ENCODE measurements at places on chromosomes 7 and 10.

GRCh38 chr7:54180796-54181195 lies 361.4 kb upstream of the VSTM2A start:
- DNase-seq, result no peak

GRCh38 chr7:69122953-69123352 lies 475.3 kb upstream of the AUTS2 start:
- no peak for DNase-seq

- peak; percentile 41 for DNase-seq
Measured at GRCh38 chr7:41709621-41710020, 6.7 kb upstream of the INHBA start.

DNA sequence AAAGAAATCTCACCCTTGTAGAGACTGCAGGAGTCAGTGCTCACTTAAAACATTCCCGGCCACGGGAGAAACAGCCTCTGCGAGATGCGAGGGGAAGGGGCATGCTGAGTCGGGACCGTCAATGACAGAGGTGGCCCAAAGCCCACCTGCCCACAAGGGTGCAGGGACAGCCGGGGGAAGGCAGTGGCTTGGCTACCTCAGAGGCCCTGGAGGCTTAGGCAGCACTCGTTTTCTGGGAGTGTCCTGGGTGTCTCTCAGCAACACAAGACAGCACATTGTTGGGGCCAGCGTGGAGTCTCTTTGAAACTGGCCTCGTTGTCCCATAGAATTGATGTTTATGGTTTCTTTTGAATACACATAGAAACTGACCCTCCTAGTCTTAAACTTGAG lies 25.6 kb upstream of the SYCE1 start:
- no peak for DNase-seq

DNA sequence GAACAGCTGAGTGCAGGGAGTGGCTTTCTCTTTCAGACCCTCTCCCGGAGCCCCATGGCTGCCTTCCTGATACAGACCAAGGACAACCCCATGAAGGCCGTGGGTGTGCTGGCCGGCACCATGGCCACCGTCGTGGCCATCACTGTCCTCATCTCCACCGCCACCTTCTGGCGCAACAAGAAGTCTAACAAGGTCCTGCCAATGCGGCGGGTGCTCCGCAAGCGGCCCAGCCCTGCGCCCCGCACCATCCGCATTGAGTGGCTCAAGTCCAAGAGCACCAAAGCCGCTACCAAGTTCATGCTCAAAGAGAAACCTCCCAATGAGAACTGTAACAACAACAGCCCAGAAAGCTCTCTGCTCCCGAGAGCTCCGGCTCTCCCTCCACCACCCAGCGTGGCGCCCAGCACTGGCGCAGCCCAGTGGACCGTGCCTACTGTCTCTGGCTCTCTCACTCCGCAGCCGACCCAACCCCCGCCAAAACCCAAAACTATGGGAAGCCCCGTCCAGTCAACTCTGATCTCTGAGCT lies 11.2 kb downstream of the LRIT2 start:
- DNase-seq, result no peak

- no peak for DNase-seq
Measured at GRCh38 chr10:15489431-15489830, 118.3 kb upstream of the FAM171A1 start.

GRCh38 chr10:91196268-91197048 lies 24.0 kb upstream of the PCGF5 start:
- DNase-seq, result no peak

DNA sequence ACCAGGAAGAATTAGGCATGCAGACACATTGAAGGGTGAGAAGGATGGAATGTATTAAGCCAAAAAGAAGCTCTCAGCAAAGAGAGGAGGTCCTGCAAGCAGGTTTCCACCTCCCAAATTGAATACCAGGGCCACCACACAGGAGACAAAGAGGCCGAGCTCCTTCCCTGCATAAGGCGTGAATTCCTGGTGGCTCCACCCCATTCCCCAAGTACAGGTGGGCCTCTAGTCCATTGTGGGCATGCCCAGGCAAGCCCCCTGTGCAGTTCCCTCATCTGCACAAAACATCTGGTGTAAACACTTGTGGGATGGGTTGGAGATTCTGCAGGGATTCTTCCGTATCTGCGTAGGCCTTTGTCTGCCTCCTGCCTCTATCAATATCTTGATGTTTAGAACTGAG lies 817.5 kb downstream of the NRG3 start:
- DNase-seq, result no peak

- no peak for DNase-seq
Measured at GRCh38 chr10:129940617-129941198, 23.4 kb downstream of the EBF3 start.

- DNase-seq, result no peak
Measured at GRCh38 chr7:4816419-4817080, 41.1 kb downstream of the AP5Z1 start.

DNA sequence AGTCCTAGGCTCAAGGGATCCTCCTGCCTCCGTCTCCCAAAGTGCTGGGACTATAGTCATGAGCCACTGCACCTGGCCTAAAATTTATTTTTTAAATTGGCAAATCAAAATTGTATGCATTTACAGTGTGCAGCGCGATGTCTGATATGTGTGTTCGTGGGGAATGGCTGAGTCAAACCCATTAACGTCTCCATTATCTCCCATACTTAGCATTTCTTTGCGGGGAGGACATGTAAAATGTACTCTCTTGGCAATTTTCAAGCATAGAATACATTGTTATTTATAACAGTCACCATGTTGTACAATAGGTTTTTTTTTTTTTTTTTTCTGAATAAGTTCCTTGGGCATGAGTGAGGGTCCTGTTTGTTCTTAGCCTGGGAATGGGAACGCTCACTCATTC lies 3.8 kb downstream of the TMEM184A start:
- DNase-seq, result no peak

- DNase-seq, result no peak
Measured at GRCh38 chr10:50540069-50540825, 83.5 kb downstream of the SGMS1 start.

DNA sequence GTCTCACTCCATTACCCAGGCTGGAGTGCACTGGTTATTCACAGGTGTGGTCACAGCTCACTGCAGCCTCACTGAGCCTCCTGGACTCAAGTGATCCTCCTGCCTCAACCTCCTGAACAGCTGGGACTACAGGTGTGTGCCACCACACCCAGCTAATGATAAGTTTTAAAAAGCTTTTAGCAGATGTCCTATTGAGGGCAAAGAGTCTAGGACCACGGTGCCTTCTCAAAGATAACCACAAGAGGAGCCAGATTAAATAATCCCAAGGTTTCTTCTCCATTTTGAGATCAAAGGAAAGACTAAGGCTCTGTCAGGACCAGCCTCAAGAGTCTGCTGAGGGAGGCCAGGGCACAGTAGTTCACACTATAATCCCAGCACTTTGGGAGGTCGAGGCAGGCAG lies 4.7 kb downstream of the ATP5MF start:
- DNase-seq, result no peak

DNA sequence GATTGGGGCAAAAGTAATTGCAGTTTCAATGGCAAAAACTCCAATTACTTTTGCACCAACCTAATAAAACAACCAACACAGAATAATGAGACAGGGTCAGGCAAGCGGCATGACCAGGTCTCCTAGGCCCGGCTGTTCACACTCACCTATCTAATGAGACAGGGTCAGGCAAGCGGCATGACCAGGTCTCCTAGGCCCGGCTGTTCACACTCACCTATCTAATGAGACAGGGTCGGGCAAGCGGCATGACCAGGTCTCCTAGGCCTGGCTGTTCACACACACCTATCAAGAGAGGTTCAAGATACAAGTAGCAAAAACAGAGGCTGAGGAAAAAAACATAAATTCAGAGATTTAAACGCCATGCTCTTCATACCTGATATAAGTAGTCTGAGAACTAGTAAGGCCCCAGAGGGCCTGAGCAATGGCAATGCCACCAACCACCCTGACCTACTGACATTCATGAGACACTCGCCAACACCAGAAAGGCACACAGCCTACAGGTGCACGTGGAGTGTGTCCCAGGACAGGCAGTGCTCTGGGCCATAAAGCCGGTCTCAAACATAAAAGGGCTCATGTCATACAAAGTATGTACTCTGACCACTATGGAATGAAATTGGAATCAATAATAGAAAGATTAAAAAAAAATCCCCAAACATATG lies 40.6 kb upstream of the NCAPG2 start:
- DNase-seq, result no peak

DNA sequence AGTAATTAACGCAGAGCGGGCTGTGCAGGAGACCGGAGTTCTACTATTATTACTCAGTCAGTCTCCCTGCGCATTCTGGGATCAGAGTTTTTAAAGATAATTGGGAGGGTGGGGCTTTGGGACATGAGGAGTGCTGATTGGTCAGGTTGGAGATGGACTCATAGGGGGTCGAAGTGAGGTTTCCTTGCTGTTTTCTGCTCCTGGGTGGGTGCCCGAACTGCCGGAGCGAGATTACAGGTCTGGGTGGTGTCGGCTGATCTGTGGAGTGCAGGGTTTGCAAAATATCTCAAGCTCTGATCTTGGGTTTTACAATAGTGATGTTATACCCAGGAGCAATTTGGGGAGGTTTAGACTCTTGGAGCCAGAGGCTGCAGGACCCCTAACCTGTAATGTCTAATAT lies 3.9 kb upstream of the LRRC27 start:
- no peak for DNase-seq

DNA sequence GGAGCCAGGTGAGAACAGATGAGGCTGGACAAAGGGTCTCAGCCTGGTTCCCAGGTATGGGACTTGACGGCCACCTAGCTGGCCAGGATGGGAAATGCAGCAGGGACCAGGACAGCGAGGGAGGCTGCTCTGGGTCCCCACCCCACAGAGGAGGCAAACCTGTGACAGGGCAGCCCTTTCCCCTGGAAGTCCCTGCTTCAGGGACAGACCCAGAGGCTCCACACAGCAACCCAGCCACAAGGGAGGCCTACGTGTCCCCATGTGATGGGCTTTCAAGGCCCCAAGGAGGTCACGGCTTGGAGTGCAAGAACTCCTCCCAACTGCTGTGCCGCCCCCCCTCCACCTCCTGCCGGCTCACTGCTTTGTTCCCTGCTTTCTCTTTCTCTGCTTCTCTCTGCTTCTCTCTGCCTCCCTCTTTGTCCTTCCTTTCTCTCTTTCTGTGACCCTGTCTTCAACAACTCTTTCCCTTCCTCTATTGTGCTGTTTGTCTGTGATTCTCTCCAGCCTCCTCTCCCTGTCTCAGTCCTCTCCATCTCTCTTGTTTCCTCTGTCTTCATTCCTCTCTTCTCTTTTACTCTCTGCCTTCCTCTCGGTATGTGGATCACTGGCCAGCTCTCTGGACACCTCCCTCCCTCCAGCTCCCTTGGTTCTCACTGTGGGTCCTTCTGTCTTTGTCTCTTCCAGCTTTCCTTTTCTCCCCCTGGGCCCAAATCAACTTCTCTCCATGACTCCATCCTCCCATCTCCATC lies 9.6 kb upstream of the EIF5AL1 start:
- peak; percentile 5 for DNase-seq

GRCh38 chr7:4167385-4167910 lies 514.6 kb upstream of the FOXK1 start:
- DNase-seq, result no peak

DNA sequence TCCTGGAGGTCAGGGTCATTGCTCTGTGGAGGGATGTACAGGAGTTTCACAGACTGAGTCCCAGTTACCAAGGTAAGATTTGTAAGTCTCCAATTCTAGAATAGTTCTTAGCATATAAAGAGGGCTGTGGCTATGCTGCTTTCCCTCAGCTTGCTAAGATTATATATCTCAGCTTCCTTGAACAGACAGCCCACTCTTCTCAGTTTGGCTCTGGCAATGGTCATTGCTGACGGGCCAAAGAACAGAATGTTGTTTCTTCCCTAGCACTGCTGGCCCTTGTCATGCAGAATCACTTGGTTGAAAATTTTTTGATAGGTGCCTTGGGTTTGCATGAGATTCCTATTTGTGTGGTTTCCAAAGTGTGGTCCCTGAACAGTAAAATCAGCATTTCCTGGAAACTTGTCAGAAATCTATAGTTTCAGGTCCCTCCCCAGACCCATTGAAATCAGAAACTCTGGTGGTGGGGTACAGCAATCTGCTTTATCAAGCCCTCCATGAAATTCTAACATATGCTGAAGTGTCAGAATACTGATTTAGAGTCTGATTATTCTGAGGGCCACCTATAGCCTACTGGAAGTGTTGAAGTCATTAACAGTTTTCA lies 38.2 kb downstream of the NRBF2 start:
- DNase-seq, result no peak

All from kidney glomerular epithelial cell (primary cell).